Suprapubic skin (tissue), 4 donors: ENCODE measurements at places on chromosomes 2 and 18. TPM values are rescaled to one million over a fixed set of nuclear protein-coding genes. Genes with fewer than 3 reads are reported as not detected.

- no peak for DNase-seq
Observed at GRCh38 chr2:21020668-21021288, 23.1 kb downstream of the APOB start.

DNA sequence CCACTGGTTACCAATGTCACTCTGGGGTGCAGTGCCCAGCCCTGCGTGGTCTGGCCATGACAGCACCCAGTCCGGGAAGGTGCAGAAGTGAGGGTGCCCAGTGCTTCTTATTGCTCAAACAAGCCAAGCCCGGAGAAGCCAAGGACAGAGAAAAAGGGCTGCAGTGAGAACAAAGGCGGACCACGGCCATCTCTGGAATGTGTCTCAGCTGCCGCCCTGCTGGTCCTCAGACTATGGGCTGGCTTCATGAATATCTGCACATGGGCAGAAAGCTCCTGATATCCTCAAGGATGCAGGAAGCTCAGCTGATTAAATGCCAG is 28.7 kb downstream of the COPS9 start:
- DNase-seq, result no peak

DNA sequence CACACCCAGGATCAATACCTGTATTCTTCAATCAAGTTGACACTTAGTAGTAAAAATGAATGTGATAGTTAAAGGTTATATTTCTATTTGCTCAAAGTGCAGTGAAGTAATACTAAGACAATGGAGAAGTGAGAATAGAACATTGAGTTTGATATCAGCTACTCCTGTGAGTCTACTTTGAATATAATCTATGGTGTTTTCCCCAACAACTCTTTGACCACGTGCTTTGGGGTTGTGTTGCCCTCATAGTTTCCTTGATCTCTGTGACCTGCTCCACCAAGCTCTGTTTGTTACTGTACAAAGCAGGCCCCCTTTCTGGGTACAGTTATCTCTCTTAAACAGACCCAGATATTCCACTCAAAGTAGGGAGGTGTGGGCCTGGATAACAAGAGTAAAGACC is 222.9 kb downstream of the GALR1 start:
- no peak for DNase-seq

DNA sequence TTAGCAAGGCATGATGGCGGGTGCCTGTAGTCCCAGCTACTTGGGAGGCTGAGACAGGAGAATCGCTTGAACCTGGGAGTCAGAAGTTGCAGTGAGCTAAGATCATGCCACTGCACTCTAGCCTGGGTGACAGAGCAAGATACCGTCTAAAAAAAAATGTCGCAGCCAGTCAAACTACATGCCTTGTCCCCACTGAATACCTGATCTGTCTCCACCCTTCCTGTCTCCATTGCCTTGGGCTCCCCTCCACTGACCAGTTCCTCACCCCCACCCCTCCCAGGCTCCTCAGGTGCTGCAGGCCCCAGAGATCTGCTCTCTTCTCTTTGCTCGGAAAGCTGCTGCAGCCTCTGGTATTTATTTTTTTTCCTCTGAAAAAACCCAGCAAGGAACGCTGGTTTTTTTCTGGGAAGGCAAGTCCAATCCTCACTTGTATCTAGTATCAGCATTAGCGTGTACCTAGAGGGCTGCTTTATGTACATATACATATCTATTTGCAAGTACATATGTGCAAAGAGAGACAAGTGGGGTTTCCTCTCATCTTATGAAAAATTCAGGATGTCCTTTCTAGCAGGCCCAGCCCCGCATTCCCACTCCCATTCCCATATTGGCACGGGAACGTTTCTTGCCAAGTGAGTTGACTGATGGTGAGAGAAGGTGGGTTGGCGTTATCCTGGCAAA is 4.4 kb downstream of the PSD4 start:
- no peak for DNase-seq

DNA sequence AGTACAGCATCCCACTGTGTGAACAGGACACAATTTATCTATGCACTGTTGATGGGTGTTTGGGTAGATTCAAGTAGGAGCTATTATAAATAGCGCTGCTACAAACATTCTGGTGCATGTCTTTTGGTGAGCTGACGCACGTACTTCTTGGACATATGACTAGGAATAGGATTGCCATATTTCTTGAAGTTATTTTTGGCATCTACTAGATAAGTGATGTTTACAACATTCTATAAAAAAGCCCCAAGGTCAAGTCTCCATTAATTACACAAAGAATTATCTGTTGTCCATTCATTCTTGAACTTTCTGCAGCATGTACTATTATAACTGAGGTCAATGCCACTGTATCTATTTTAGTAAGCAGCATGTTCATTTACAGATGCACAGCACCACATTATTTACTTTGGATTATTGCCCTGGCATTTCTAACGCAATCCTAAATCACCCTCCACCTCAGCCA is 225.5 kb upstream of the TMEM200C start:
- no peak for DNase-seq

- no peak for DNase-seq
Observed at GRCh38 chr2:237060534-237061312, 25.0 kb upstream of the COPS8 start.

DNA sequence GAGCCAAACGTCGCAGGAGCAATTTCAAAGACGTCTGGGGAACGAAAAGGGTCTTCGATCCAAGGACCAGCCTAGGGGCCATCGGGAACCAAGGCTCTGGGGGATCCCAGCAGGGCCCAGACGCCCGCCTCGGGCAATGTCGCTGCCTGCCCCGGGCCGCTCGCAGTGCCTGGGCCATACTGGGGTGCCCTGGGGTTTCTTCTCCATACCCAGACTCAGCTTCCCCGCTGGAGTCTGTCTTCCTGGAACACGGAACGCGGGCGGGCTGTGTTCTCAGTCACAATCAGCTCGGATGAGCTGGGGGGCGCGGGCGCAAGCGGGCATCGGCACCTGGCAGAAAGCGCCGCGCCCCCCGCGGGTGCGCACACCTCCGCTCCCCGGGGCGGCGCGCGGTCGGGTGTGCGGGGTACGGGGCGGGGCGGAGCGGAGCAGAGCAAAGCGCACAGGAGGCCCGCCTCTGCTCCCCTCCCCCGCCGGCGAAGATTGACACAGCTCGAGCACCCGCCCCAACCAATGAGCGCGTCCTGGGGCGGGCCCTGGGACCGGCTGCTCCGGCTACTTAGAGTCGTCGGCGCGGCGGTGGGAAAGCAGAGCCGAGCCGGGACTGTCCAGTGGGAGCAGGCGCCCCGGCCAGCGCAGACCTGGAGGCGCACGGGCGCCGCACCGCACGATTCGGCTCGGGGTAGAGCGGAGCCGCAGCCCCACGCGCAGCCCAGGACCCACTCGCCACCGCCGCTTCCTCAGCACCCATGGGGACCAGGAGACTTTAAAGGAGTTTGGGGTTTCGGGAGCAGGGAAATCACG is at the start of gene LRATD1:
Gene LRATD1 (plus strand): TSS at position 585 of the 804 bp plus-strand sequence. CDS start 1,263 bp downstream, outside the sequence.
- peak; percentile 85 for DNase-seq

GRCh38 chr2:26651470-26651771 is 10.3 kb upstream of the CIB4 start:
- DNase-seq, result peak; percentile 8

GRCh38 chr2:28956415-28956826 is 24.7 kb upstream of the TOGARAM2 start:
- peak; percentile 78 for DNase-seq

GRCh38 chr2:205364261-205364660 is 318.0 kb upstream of the NRP2 start:
- DNase-seq, result no peak

GRCh38 chr2:223772363-223772762 is 65.0 kb downstream of the AP1S3 start:
- no peak for DNase-seq

DNA sequence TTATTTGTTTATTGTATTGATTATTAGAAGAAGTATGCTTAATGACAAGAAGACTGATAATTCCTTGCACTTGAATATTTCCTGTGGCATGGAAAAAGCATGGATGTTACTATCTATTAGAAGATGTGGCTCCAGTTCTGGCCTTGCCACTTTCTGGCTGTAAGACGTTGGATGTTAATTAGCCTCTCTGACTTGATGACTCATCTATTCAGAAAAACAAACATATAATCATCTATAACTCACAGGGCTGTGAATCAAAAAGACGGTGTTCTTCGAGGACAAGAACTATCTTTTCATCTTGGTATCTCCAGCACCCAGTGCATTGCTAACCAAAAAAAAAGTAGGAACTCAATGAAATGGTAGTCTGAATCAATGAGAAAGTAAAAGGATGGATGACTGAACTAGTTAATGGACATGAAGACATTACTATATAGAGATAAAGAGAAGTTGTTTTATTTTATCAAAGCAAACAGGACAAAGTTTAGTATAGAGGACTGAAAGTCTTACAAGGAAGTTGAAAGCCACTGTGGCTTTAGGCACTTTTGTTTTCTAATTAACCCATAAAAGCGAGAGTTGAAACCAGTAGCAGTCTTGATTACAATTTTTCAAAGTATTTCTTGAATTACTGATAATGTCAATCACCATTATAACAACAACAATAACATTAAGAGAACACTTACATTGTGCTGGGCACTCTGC is 145.3 kb downstream of the RND3 start:
- no peak for DNase-seq

DNA sequence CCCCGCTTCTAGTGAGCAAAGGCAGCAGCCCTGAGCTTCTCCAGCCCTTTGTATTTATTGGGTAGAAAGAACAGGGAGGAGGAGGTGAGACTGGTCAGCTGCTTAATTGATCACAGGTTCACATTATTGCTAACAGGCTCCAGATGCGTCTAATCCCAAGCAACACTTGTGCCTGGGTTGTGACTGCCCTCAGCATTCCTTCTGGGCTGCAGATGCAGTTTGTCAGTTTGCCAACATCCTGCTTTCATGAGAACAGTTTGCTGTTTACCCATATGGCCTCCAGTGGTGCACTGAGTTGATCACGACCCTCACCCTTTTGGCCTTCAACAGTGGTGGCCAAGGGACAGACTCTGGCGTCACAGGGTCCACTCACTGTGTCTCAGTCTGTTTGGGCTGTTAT is 159.5 kb upstream of the ZNF516 start:
- no peak for DNase-seq

DNA sequence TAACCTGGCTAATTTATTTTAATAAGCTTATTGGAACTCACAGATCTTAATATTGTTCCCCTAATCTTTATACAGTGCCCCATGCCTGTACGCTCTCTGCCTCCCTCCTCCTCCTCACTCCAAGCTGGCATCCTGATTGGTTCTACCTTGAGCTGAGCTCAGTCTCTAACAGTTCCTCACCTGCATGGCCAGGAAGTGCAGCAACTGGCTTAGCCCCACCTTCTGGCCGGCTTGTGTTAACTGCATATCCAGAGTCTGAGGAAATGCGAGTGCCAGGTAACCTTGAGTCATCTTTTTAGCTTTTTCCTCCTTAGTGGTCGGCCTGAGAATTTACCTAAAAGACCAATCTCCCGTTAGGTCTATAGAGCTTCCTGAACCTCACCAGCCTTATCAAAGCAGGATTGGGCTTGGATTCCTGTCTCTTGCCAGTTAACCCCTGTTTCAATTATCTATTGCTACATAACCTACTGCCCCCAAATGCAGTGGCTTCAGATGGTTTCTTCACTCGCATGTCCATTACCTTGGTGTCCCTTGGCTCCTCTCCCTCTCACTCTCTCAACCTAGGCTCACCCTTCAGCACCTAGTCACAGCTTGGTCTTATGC is 89.5 kb upstream of the STK39 start:
- DNase-seq, result no peak

GRCh38 chr2:231932985-231933915 is 7.1 kb upstream of the NPPC start:
- DNase-seq, result peak; percentile 67

DNA sequence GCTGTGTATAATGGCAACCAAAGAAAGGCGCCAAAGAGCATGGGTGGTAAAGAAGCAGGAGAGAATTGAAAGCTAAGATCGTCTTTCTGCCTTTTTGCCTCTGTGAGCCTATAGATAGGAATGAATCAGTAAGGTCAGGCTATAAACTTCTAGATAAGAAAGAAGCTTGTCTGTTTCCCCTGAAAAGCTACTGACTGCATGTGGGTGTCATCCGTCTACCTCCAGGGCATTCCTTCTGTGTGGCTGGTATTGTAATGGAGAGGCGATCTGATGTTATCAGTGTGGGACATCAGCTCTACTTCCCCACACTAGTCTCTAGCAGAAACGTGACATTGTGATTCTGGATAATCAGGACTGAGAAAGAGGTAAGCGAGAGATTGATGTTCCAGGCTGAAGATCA is 63.4 kb upstream of the PLA2R1 start:
- no peak for DNase-seq

DNA sequence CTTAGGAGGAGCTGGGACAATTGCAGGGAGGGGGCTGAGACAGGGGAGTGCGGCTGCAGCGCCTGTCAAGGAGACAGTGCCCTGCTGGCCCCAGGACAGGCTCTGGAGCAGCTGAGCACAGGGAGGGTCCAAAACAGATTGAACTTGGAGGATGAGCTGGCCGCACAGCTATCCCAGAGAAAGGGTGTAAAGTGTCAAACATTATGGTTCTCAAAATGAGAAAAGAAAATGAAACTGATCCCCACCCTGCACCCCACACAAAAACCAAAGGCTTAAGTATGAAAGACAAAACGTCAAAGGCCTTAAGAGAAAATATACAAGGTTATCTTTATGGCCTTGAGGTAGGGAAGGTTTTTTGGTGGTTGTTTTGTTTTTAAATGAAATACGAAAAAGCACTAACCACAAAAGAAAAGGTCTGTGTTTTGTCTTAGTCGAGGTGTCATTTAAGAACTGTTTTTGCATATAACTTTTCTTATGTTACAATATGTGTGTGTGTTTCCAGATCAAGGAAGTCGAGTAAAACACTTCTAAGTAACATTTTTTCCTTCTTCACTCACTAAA is 111.8 kb downstream of the HDAC4 start:
- peak; percentile 60 for DNase-seq

TXNDC2 gene
- not detected for total RNA-seq

KCNG2 gene
- not detected for total RNA-seq

DSC3 gene
- total RNA-seq, result 696 TPM

MRO gene
- total RNA-seq, result not detected

TEX44 gene
- total RNA-seq, result not detected

ACKR3 gene
- 32.6 TPM for total RNA-seq

IHH gene
- total RNA-seq, result 0.23 TPM

SLC5A7 gene
- total RNA-seq, result not detected

ALPP gene
- total RNA-seq, result not detected

SCYGR2 gene
- total RNA-seq, result not detected

ST8SIA5 gene
- total RNA-seq, result not detected
